ENCODE measurements at places on chromosomes 2 and 18.

- DNase-seq, result no peak
These were observed 469.0 kb downstream of the EPHA4 start for GRCh38 chr2:221102896-221103688.

GRCh38 chr2:145910416-145910815 is 1390.5 kb upstream of the ZEB2 start:
- no peak for DNase-seq

- DNase-seq, result no peak
These were observed 123.0 kb upstream of the ATP5MC3 start for GRCh38 chr2:175304541-175304940.

DNA sequence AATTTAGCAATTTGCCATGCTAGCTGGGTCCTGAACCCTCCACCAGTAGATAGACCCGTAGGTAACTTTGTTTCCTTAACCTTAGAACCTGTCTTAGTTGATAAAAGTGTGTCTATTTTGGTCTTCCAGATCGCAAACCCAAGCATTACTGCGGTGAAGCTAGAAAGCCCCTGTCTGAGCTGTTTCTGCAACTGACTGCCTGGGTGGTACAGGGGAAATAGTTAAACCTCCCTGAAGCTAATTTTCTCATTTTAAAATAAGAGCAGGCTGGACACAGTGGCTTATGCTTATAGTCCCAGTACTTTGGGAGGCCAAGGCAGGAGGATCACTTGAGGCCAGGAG is 101.7 kb upstream of the MSH2 start:
- DNase-seq, result no peak

GRCh38 chr2:185618625-185619024 is 120.0 kb upstream of the FSIP2 start:
- DNase-seq, result no peak

DNA sequence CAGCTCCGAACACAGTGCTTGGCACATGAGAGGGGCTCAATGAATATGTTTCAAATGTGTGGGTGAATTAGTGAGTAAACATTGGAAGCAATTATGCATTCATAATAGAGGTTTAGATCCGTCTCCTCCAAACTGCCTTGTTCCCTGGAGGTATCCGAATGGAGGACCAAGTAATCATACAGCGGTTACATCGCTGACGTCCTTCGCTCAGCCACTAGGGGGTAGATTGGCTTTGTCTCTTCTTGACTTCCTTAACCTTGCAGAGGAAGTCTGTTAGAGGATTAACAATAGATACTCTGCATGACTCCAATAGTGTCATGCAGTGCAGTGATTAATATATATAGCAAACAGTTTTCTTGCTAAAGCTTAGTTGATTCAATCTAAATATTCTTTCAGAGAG is 517.0 kb downstream of the PTPRM start:
- DNase-seq, result no peak

DNA sequence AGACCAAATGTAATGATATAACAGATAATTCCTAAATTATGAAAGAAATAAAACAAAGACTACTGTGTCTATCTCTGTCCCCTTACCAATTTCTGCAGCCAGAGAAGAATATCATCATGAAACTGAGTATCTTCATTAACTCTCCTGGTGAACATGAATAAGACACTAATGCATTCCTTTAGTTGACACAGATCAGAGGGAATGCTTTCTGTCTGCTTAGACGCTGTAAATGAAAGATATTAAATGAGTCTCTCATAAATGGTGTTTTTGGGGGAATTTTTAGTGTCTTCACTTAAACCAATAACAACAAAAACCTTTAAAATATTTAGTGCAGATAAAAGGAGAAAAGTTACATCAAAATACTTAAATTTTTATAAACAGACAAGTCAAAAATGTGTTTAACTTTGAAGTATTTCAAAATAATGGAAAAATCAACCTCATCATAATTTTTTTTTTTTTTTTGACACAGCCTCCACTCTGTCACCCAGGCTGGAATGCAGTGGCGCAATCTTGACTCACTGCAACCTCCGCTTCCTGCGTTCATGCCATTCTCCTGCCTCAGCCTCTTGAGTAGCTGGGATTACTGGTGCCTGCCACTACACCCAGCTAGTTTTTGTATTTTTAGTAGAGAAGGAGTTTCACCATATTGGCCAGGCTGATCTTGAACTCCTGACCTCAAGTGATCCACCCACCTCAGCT is 16.0 kb downstream of the EPG5 start:
- no peak for DNase-seq

- DNase-seq, result no peak
These were observed 28.5 kb upstream of the ALPP start for GRCh38 chr2:232349946-232350635.

GRCh38 chr2:162037028-162037795 is 36.8 kb downstream of the DPP4 start:
- DNase-seq, result no peak

DNA sequence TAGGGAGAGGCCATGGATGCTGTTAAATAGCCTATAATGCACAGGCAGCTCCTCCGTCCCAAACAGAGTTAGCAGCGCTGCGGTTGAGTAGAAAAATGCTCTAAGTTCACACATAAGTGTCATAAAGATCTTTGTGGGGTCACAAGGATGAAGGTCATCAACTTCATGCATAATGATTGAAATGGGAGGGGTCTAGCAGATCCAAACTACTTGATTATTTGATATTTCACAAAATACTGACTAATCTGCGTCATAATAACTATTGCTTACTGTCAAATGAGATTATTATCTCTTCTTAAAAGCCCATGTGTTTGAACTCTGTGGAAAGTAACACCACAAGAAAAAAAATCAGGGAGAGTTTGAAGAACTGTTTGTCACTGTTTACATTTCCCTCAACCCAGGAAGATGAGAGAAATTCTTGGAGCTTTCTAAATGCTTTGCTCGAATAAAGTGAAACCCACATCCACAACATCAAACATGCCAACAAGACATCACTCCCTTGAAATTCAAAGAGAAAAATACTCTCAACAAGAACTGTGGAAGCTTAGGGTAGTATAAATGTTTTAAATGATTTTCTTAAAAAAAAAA is 50.5 kb upstream of the CREB1 start:
- no peak for DNase-seq

GRCh38 chr18:63899206-63899605 is 8.6 kb upstream of the SERPINB10 start:
- DNase-seq, result no peak
